Caudate nucleus (tissue), 63 donors: ENCODE measurements at places on chromosomes 1 and 21.

- DNase-seq, result no peak
Observed at GRCh38 chr1:59063501-59063900, 233.4 kb upstream of the FGGY start.

- DNase-seq, result no peak
Observed at GRCh38 chr1:30601316-30602085, 121.9 kb downstream of the MATN1 start.

GRCh38 chr1:9848022-9848421 lies 24.3 kb upstream of the CLSTN1 start:
- no peak for DNase-seq

GRCh38 chr1:93703643-93704042 lies 22.0 kb upstream of the BCAR3 start:
- DNase-seq, result no peak

DNA sequence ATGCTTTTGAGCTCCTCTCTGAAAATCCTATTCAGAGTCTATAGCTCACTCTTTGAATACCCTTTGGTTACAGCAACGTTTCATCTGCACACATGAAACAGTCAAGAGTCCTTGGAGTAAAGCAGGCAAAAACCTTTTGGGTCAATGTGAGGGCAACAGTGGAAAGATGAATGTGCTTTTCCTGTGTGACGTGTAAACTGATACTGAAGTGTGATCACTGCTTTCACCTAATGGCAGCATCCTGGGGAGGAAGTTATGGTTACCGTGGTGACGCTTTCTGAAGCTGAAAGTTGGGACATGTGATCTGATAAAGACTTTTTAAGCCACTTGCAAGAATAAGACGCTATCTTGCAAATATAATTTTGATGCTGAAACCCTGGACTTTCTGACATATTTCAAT lies 160.0 kb downstream of the SEC16B start:
- DNase-seq, result no peak

DNA sequence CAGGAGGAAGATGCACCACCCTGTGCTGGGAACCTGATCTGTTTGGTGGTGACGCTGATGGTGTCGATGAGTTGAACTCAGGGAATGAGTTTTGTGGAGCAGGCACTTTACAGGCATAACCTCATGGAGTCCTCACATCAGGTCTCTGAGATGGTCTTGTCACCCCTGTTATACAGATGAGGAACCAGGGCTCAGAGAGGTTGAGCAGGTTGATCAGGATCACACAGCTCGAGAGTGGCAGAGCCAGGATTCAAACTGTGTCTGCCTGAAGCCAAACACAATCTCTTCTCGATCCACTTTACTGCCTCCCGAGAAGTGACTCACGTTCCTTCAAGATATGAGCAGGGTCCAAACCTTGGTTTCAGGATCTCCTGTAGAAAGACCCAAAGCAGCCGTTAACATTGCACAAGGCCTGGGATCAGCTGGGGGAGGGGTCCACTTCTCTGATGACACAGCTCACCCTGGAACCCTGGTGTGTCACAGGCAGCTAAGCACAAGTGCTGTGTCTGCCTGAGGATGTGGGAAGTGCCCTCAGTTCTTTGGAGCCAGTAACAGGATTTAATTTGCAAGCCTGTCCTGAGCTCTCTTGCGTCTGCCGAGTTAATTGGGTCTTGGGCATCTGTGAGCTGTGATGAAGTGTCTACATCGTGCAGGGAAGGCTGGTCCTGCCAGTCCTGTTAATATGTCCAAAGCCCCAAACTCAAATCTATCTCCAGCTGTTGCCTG lies 65.4 kb upstream of the STUM start:
- DNase-seq, result no peak
